ENCODE measurements at places on chromosomes 12 and 14.

- DNase-seq = no peak
Measured at GRCh38 chr12:109902891-109903418, 2.9 kb downstream of the TCHP start.

- peak; percentile 77 for DNase-seq
Measured at GRCh38 chr12:28872654-28873268, 276.3 kb upstream of the FAR2 start.

DNA sequence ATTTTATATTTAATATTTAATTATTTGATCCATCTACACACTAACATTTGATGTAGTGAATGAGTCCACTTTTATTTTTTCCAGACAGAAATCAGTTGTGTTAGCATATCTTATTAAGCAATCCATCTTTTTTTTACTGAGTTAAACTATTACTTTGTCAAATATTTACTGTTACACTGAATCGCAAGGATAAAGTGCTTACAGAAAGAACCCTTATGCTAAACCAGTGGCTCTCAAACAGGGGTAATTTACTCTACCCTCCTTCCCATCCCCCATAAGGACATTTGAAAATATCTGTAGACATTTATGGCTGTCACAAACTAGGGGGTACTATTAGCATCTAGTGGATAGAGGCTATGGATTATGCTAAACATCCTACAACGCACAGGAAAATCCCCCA lies 508.2 kb downstream of the C12orf50 start:
- no peak for DNase-seq

- DNase-seq = no peak
Measured at GRCh38 chr14:85315290-85315689, 214.7 kb upstream of the FLRT2 start.

DNA sequence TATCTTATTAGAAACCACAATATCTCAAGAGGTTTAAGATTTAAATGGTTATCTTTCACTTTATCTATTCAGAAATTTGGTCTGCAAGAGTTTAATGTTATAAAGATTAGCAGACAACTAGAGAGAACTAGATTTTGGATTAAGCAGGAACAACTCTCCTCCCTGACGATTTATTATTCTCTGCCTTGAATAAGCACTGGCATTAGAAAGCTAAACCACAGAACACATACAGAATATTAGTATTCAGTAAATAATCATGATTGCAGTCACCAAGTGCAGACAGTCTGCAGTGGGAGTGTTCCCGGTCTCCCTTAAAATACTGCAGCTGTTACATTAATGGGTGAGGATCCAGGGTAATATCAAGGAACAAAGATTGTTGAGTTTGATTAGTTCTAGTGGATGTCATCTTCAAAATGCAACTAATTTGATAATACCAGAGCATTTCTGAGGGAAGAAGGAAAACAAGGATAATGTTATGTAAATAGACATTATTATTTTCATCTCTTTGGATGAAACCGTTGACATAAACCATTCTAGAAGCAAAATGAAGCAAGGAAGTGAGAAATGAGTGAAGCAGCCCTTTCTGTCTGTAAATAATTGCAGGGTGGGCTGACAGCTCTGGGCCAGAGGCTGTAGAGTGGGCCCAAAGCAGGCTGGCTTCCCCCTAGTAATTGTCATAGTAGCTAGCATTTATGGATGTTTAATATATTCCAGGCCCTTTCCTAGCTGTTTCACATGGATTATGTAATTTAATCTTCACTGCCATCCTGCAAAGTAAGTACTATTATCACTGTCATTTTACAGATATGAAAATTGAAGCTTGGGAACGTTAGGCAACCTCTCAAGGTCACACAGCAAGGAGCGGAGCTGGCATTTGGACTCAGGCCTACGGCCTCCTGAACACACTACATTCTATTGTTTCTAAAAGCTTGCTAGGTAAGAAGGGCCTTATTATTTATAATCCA lies 79.4 kb downstream of the DYRK2 start:
- no peak for DNase-seq

DNA sequence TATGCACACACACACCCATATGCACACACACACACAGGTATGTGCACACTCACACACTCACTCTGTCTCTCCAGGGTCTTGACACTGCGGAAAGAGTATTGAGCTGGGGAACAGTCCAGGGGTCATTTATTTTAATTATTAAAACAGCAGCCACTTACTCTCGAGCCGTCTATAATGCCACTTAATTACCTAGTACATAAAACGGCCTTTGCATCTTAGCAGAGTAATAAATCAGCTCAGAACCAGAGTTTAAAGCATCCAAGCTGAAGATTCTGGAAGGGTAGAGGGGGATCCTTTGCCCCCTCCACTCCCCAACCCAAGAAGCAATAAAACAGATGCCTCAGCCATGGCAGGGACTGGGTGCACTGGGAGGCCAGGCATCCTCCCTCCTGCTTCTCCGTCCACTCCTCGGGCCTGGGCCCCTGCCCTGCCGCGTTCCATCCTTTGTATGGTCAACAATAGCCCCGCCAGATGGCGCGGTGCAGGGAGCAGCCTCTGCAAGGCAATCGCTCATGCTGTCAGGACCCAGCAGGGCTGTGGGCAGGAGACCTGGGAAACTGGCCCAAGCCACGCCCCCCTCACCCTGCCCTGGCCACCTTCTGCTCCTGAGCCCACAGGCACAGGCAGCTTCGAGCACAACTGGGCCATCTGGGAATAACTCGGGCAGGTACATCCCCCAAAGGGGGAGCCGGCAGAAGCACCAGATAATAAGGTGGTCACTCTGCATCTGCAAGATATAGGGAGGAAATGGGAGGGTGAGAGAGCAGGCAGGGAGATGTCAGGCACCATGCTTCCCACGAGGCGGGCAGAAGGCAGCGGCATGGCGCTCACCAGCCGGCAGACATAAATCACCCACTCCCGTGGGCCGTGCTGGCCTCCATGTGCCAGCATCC lies 40.9 kb downstream of the CCDC85C start:
- DNase-seq = peak; percentile 80

DNA sequence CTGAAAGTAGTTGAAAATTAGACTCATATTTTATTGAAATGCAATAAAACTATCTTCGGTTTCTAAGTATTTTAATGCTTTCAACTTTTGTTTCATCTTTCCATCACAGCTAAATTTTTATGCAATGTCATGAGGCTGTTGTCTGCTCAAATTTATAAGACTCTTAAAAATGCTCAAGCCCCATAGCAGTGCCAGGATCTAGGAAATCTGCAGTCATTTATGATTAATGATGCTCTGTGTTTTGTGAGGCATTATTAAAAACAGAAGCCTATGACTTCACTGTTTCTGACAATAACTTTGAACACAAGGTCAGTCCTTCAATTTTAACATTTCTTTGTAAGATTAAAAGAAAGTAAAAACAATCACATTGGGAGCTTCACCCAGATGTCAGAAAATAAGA lies 112.5 kb downstream of the ALX1 start:
- DNase-seq = no peak

DNA sequence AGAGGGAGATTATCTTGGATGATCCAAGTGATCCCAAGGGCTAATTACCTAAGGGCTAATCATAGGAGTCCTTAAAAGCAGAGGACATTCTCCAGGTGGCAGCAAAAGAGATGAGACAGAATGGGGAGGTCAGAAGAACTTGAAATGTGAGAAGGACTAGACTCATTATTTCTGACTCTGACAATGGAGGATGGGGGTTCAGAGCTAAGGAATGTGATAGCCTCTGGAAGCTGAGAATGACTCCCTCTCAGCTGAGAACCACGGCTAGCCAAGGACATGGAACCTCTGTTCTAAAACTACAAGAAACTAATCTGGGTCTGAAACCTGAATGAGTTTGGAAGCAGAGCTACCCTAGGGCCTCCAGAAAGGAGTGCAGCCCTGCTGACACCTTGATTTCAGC lies 35.6 kb upstream of the ANKS1B start:
- no peak for DNase-seq

DNA sequence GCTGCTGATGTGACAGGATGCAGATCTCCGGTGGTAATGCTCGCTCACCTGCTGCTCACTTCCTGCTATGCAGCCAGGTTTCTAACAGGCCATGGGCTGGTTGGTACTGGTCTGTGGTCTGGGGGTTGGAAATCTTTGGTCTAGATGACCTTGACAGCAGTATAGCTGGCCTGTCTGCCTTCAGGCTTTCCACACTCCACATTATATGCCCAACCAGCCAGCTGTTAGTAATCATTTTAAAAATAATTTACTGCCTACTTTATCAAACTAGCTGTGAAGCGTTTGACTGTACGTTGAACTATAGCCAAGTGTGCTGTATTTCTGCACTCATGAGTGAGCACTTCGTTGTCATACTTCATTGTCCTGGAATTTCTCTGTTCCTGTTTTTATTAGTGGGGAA lies 424.0 kb upstream of the GARIN6 start:
- no peak for DNase-seq

GRCh38 chr12:113242026-113242418 lies 20.8 kb downstream of the TPCN1 start:
- no peak for DNase-seq

GRCh38 chr14:89702073-89702875 lies 252.3 kb downstream of the EFCAB11 start:
- no peak for DNase-seq

DNA sequence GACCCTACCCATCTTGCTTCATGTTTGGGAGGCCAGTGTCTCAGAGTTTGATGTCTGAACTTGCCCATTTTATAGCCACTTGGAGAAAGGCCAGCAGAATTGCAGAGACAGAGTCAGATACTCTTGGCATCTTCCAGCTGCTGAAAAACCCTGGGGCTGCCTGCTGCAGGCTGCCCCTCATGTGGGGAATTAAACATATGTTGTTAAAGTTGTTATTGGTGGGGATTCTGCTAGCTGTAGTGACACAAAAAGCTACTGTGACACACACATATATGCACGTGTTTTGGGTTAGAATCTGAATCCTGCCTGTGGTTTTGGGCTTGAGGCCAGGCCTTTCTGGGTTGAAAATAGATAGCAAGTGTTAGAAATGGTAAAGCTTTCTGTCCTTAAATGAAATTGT lies 1288.4 kb downstream of the AACS start:
- DNase-seq = no peak

DNA sequence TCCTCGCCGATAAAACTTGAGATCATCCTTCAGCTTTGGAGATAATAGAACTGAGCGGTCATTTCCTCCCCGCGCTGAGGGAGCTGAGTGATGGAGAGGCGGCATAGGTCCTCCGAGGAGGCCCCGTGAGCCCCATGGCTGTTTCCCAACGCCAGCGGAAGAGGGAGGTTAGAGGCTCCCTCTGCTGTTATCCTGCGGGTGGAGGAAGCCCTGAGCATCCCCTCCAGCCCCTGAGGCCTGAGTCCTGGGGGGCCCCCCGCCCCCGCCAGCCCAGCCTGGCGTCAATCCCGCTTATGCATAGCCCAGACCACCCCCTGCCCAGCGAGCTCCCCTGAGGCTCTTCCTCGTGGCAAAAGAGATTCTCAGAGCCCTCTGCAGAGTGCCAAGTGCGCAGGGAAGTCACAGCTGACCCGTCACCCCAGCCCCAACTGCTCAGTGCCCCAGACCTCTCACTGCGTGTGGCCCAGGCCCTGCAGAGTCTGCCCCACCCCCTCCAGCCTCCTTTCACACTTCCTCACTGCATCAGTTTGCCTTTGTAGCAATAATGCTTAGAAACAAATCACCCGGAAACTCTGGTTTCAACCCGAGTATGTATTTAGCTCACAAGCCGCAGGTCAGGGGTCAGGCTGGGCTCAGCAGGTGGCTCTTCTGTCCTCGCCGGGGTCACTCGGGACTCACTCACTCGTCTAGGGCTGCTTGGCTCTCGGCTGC lies 44.7 kb upstream of the GALNT9 start:
- DNase-seq = no peak

- DNase-seq = no peak
Measured at GRCh38 chr12:41467591-41468325, 279.6 kb downstream of the PDZRN4 start.

DNA sequence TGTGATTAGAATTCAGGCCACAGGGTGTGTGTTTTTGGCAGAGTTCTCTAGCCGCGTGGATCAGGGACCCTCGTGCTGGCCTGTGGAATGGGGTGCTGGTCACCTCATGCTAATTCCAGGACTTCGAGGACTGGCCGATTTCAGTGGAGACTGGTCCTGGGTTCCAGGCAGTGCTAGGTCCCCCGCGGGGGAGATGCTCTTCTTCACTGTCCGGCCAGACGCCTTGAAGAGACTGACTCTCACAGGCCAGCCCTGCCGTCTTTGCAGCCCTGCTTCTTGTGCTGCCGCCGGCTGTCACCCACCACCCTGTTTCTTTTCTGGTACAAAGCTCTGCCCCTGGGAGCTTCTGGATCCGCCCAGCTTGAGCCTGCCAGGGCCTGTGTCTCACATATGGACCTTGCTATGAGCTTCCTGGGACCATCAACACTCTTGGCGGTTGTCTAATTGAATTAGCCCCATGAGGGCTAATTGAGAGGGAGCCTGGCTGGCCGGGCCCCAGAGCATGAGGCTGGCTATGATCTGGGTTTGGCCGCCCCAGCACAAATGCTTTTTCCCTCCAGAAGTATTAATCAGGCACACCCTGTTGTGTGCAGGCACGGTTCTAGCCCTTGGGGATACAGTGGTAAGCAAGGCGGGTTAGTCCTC lies 8.2 kb downstream of the MLXIP start:
- DNase-seq = no peak

- DNase-seq = no peak
Measured at GRCh38 chr12:117897372-117898161, 71.2 kb downstream of the KSR2 start.

DNA sequence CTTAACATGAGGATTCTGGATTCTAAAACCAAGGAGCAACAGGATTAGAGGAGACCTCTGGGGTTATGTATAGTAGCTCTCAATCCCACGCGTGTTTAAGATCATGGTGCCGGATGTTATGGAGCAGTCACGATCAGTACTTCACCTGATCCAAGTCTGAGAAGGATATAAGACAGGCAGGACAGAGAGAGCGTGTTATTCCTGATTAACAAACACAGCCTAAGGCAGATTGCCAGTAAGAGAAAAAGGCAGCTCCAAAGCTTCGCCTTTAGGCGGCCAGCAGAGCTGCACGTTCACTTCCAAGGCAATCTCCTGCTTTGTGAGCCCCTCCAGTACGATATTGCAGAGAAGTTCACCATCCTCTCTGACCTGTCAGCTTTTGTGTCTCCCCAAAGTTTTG lies 5.5 kb downstream of the SETD3 start:
- DNase-seq = no peak

- no peak for DNase-seq
Measured at GRCh38 chr12:20245491-20245890, 122.8 kb upstream of the PDE3A start.

GRCh38 chr14:101222362-101223070 lies 319.0 kb upstream of the RTL1 start:
- DNase-seq = no peak

- DNase-seq = no peak
Measured at GRCh38 chr12:13038491-13039161, 5.6 kb upstream of the FAM234B start.

DNA sequence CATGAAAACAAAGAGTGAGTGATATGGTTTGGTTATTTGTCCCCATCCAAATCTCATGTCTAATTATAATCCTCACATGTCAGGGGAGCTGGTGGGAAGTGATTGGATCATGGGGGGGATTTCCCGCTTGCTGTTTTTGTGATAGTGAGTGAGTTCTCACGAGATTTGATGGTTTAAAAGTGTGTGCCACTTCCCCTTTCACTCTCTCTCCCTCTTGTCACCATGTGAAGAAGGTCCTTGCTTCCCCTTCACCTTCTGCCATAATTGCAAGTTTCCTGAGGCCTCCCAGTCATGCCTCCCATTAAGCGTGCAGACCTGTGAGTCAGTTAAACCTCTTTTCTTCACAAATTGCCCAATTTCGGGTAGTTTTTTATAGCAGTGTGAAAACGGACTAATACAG lies 2.1 kb upstream of the ATXN7L3B start:
- DNase-seq = no peak

- no peak for DNase-seq
Measured at GRCh38 chr12:72453550-72453949, 181.4 kb downstream of the TRHDE start.

- DNase-seq = no peak
Measured at GRCh38 chr12:3565985-3566384, 75.0 kb downstream of the PRMT8 start.
